ENCODE measurements at places on chromosomes 2 and 18. TPM values are rescaled to one million over a fixed set of nuclear protein-coding genes. Genes with fewer than 3 reads are reported as not detected.

DNA sequence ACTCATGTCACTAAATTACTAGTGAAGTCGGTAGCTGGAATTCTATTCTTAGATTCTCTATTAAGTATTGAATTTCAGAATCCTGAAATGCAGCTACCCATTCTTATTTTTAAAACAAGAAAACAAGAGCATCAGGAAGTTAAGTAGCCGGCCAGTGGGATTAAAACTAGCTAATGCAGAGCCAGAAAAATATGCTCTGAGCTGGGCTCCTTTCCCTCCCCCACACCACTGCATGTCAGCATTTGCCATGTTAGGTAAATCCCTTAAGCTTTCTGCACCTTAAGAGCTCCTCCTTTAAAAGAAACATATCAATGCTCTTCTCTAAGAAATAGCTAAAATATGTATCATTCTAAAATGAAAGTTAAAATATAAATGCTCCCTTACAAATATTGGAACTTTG, 72.2 kb upstream of the MFF start:
- no peak for DNase-seq

The HJURP gene
- 9.5 TPM for total RNA-seq

GRCh38 chr2:99670768-99671734, 181.2 kb upstream of the REV1 start:
- no peak for DNase-seq

GRCh38 chr18:55252901-55253300, 293.6 kb upstream of the CCDC68 start:
- DNase-seq: no peak

The RAB17 gene
- total RNA-seq: 12.3 TPM

DNA sequence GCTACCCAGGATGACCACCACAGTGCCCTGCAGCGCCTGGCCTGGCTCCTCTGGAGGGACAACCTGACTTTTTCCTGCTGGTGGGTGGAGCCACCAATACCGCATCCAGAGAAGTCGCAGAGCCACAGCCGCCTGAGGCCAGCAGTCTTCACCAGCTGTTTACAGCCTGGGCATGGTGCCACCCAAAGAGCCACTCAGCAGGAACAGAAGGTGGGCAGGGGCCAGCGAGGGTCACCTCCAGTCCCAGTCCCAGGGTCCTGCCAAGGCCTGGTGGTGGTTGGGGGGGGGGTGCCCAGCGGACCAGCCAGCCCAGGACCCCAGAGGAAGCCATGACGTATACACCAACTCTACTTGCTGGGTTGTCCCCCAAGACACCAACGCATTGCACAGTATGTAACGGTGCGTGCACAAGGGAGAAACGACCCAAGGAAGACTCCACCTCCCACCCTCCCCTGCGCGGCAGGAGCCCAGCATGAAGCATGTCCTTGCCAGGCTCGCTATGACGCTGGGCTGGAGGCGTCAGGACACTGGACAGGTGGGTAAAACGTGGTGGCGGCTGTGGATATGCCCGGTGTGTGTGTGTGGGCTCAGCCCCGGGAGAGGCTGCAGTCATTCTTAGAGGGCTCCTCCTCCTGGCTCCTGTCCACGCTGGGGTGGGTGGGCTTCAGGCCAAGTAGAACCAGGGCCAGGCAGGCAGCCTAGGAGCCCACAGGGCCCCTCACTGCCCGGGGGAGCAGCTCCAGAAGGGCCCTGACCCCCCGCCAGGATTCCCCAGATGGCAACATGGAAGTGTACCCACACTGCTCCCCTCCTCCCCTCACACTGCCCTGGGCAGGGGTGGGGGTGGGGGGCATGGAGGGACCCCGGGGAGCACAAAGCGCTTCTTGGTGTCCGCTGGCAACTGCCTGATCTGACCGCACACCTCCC, 49.3 kb downstream of the HS6ST1 start:
- no peak for DNase-seq

DNA sequence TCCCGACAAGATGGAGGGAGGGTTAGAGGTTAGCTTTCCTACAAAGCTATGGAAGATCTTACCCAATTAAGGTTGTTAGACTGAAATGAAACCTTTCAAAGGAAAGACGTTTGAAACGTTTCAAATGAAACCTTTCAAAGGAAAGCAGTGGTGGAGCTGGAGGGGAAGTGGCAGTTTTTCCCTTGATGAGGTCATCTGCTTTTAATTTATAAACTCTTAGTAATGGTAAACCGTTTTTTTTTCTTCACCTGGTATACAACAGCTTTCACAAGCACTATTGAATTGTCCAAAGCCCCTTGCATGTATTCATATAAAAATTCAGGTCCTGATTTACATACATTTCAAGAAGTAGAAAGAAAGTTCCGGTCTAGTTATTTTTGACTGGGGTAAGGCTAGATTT, 7.4 kb downstream of the PMAIP1 start:
- DNase-seq: no peak

The VAMP8 gene
- total RNA-seq: 5.9 TPM

- no peak for DNase-seq
Measured at GRCh38 chr2:231461516-231461971, 2.7 kb downstream of the NCL start.

GRCh38 chr2:85692039-85692645, 2.0 kb upstream of the GNLY start:
- no peak for DNase-seq

DNA sequence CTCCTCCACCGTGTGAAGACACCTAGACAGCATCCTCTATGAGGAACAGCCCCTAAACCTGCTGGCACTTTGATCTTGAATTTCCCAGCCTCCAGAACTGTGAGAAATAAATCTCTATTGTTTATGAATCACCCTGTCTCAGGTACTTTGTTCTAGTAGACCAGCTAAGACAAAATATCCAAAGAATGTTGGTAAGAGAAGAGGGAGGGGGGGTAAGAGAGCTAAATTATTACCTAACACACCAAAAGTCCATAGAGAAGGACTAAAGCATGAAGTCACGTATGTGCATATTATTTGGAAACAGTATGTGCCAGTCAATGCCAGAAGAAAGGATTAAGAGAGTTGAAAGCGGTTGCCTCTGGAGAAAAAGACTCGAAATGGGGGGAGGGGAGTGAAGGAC, 211.0 kb downstream of the SP3 start:
- no peak for DNase-seq

DNA sequence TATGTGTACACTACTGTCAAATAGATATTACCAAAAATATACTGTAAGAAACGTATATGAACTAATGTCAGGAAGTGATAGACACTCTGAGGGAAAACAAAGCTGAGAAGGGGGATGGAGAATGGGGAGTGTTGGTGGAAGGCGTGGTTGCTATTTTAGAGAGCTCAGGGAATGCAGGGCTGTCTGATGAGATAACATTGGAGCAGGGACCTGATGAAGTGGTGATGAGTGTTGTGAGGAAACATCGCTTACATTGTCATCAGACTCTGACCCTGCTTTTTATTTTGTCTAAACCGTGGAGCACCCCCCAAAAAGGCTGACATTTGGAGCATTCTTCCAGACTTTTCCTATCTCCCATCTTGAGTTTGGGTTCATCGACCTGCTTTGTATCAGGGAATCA, 194.7 kb downstream of the LTBP1 start:
- no peak for DNase-seq

DNA sequence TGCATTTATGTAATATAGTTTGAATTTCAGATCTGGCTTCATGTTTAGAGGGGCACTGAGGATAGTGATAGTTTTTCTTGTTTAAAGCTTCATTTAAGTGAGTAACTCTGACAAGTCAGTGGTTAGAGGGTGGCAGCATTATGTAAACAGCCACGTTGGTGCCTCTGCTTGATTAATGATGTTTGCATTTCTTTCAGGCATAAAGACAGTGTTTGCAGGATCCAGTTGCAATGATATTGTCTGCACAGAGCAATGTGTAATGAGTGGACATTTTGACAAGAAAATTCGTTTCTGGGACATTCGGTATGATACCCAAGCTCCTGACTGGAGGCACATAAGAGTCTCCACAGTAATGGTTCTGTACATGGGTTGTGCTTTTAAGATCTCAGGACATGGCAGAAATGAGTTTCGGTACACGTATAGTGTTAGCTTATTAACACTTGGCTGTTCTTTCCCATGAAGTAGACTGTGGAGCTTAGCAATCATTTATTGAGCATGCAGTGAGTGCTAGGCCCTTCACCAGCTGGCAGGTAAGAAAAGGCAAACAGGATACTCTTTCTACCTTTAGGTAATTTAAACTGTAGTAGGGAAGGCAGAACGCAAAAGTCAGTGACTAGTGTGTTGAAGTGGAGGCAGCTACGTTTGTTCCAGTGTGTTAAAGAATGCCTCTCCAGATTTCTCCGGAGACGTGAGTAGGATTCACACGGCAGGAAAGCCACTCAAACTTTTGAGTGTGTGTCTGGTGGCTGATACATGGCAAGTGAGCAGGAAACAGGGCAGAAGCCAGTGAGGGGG, 17.4 kb upstream of the SAG start:
- no peak for DNase-seq

The CRYBA2 gene
- total RNA-seq: not detected

- peak; percentile 72 for DNase-seq
Measured at GRCh38 chr2:157190151-157190550, 67.4 kb upstream of the GALNT5 start.

DNA sequence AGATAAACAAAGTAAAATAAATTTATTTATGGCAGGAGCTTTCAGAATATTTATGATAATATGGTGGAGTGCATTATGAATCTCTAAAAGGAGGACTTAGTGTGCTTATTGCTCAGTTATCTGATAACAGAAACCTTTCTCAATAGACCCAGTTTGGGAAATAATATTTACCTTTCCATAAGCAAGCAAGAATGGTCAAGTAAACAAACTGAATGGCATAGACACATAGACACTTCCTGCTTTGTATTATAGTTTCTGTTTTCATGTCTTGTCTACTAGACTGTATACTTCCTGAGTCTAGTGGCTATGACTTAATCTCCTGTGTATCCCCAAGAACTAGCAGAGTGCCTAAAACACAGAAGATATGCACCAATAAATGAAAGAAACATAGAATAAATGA, 87.8 kb downstream of the UPP2 start:
- no peak for DNase-seq
